ENCODE measurements at places on chromosomes 2 and 18. TPM values are rescaled to one million over a fixed set of nuclear protein-coding genes. Genes with fewer than 3 reads are reported as not detected.
A peak's percentile ranks its signal among the peaks of the same experiment; 100 is the strongest.

DNA sequence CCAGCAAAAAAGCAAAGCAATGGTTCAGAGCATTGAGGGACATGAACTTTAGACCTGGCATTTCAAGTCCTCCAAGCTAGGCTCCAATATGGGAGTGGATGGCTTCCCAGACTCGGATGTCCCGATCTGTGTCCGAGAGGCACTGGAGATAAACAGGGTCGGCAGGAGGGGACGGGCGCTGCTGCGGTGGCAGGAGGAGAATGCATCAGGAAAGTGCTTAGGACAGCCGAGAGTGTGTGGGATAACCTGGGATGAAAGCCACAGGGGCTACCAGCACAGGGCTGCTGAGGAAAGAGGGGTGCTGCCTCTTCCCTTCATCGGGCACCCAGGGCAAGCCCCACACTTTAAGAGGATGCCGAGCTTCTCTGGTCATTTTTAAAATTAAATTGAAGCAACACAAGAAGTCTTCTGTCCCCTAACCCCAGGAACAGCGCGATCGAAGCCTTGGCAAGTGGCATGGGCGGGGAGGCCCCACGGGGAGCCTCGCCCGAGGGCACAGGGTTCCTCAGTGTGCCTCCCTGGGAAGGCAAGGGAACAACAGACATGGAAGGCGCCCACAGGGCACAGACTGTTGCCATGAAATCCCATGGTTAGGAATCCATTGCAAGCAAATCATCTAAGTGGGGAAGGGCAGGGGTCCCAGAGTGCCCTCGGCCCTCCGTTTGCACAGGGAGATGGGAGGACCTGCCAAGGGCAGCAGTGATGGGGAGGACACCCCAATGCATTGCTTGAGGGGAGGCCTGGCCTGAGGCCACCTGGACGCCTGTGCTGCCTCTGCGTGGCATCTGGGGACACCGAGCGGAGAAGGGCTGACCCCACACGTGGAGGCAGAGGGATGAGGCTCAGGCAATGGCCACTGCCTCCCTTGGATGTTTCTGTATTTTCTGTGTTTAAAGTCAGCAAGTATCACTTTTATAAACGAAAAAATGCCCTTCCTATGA lies 78.5 kb upstream of the GPC1 start:
- no peak for DNase-seq

DNA sequence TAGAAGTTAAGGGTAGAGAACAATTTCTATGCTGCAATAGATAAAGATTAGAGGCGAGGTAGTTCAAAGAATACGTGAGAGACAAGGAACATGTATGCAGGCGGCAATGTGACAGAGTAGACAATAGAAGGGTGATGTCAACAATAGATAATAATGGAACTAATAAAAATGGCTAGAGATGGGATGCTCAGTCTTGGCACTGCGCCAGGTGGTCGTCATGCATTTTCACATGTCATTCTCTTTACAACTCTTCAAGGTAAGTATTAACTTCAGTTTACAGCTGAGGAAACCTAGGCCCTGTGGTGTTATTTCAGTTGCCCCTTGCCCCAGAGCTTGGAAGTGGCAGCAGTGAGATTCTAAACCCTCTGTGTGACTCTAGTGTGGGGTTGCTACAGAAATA lies 890.7 kb upstream of the CELF4 start:
- no peak for DNase-seq

- DNase-seq = no peak
These were observed 9.8 kb upstream of the MGAT5 start for GRCh38 chr2:134244086-134244485.

Gene DPYSL5
- not detected for polyA plus RNA-seq

GRCh38 chr2:48496849-48497248 lies 33.1 kb upstream of the STON1 start:
- DNase-seq = no peak

DNA sequence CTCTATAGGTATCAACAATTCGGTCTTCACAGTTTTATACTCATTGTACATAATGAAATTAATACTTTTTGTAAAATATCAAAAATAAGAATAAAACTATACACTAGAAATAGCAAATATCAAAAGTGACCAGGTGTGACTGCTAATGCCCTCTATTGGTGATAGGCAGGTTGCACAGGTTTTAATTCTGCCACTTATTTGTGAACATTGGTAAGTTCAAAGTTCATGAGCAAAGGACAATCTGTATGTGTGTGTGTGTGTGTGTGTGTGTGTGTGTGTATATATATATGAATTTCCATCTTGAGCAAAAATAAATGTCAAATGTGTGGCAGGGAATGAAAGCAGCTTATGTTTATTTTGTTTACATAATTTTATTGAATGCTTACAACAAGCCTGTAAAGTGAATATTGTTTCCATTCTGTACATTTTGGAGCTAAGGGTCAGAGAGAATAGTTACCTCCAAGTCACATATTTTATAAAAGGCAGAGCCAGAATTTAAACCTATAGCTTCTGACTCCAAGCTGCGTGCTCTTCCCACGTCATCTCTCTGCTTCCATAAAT lies 537.4 kb downstream of the CPS1 start:
- DNase-seq = no peak

- no peak for DNase-seq
These were observed 3.0 kb downstream of the GBX2 start for GRCh38 chr2:236164925-236165841.

Gene ARHGAP25
- polyA plus RNA-seq = 0.55 TPM

Gene MC5R
- polyA plus RNA-seq = not detected

DNA sequence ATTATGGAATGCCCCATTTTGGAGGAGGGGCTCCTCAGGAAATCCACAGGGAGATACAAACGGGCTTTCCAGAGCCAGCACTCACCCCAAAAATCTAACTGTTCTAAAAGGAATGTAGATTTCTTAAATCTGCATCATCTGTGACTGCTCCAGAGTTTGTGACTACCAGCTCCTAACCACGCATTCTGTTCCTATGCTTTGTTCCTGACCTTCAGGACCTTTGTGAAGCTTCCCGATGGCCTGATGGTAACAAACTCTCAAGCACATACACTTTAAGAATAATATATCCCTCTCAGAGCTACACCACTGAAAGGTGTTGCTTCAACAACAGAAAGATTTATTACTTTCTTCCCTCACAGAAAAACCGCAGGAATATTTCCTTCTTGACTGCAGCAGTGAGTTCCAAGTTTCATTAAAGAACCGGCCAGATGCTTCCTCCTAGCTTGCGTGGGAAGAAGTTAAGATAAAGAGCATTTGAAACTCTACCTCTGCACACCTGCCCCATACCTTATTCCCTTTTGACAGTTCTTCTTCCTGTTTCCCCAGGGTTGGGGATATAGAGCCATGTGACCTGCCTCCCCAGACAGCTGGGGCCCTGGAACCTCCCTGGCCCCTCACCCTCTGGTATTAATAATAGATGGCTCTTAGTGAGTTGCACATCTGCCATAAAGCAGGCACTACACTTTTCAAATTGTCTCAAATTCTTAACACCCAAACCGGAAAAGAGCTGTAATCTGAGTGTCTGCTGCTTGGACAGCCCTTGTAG lies 40.2 kb upstream of the EML4 start:
- peak; percentile 52 for DNase-seq

- DNase-seq = no peak
These were observed 45.6 kb upstream of the SLC1A4 start for GRCh38 chr2:64943387-64944150.
